Activated CD4-positive, alpha-beta T cell treated with anti-CD3 and anti-CD28 coated beads, Interleukin-2, amount 50 U/mL, for 1 hour (primary cell): ENCODE measurements at places on chromosomes 1 and 21.

DNA sequence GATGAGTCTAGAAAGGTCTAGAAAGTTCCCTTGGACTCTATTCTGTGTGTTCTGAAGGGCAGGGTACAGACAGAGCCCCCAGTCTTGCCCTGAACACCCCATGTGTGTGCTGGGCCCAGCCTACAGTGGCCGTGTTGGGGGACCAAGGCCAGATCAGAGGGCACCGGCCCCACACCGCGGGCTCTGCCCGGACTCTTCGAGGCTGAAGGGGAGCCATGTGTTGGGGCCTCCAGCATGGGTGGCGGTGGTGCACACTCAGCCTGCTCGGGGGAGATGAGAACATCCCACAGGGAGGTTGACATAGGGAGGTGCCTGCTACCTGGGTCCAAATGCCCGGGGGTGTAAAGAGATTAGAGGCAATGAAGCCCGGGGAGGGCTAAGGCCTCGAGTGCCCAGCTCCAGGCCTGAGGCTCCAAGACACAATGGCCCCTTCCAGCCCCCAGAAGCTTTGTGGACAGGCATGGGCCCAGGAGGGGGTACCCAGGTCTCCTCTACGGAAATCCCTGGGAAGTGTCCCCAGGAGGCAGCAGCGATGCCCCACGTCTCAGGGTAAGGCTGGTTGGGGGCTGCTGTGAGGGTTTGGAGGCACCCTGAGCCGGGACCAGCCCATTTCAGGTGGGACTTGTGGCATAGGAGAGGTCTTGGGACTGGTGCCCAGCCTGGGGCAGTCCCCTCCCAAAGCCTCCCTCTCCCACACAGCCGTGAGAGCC lies 12.1 kb downstream of the ARHGEF16 start:
- no peak for DNase-seq

DNA sequence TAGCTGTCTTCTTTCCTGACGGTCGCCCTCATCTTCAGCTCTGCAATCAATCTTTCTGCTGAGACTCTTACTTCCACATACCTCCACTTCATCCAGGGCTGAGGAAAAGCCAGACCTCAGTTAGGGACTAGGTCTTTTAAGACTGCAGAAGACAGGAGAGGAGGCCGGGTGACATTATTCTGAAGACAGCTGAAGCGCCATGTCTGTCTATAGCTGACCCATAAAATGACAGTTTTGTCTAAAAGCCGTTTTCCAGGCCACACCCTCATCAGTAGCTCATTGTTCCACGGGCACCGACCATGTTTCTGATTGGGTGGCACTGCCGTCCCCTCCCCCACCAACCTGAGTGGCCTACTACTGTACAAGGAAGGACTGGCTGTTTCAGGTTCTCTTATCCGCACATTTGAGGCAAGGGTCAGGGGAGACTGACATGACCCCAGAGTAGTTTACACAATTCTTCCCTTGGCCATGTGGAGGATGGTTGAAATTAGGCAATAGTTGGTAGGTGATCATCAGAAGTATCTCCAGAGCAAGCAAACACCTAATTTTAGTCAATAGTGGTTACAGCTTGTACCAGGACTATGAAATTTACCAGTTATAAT lies at the start of gene ADCY10:
TSS of gene ADCY10 (minus strand) at position 240 of the 602 bp plus-strand sequence. CDS start 8,994 bp downstream, outside the sequence.
- no peak for DNase-seq

- no peak for DNase-seq
Observed at GRCh38 chr1:59143133-59143487, 153.8 kb upstream of the FGGY start.

- DNase-seq = no peak
Observed at GRCh38 chr1:48309564-48310082, 87.1 kb downstream of the SLC5A9 start.

- no peak for DNase-seq
Observed at GRCh38 chr1:166915941-166916340, 39.9 kb upstream of the TADA1 start.

GRCh38 chr1:111873460-111874030 lies 115.9 kb downstream of the KCND3 start:
- no peak for DNase-seq

GRCh38 chr1:36673202-36673601 lies 190.5 kb upstream of the CSF3R start:
- no peak for DNase-seq
